ENCODE measurements at places on chromosomes 5 and 9.

DNA sequence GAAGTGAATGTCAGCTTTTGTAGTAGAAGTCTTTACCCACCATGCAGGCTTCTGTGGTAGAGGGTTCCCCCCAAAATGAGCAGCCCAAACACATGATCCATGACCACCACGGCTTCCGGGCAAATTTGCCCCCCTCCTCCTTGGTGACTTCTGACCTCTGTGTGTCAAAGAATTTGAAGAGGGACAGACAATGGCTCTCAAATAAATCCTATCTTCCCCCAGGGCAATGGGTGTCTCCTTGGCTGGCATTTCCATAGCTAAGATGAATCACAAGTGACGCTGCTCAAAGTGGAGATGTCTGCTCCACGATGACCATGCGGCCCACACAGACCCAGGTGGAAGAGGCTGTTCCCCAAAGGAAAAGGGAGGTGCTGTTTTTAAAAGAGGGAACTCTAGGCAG, 30.2 kb upstream of the BOD1 start:
- no peak for DNase-seq

- no peak for DNase-seq
These were observed 44.7 kb upstream of the ZNF608 start for GRCh38 chr5:124790895-124791732.

DNA sequence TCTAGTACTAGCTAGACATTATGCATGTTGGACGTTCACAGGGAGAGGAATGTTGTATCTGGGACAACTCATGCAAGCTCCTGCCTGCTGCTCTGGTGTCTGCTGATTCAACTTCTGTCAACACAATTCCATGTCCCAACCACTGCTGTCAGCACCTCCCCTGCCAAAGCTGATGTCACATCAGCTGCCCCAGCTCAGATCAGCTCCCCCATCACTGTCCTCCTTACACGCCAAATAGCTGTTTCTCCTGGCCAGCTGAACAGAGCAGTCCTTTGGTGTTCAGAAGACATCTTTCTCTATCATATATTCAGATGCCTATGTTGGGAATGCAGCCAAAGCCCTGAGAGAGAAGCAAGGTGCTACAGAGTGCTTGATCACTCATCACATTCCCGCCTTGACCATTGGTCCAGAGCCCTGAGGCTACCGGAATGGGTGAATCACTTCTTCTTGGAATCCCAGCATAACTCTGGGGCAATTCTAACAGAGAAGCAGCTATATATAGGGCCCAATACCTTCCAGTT, 223.3 kb downstream of the SEC61B start:
- no peak for DNase-seq

DNA sequence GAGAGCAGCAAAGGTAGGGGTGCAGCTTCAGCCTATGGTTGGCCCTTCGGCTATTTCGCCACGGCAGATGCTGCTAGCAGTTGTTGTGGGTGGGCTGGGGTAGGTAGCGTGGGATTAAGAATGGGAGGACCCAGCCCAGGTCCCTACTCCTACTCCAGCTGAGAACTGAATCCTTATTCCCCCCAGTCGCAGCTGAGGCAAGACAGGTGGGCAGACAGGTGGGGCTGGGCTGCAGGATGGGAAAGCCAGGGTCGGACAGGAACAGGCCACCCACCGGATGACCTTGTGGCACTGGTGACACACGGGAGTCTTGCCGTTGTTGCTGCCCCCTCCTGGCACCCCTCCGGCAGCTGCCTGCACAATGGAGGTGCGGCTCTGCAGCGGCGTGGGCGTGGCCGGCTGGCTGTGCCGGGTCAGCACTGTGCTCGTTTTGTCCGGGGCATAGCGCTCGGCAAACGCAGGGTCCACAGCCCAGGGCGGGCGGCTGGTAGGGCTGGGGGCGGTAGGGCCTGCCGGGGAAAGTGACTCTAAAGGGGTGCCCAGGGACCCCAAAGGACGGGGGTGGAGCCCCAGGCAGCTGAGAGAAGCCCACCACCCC, 8.2 kb downstream of the PDLIM7 start:
- no peak for DNase-seq

DNA sequence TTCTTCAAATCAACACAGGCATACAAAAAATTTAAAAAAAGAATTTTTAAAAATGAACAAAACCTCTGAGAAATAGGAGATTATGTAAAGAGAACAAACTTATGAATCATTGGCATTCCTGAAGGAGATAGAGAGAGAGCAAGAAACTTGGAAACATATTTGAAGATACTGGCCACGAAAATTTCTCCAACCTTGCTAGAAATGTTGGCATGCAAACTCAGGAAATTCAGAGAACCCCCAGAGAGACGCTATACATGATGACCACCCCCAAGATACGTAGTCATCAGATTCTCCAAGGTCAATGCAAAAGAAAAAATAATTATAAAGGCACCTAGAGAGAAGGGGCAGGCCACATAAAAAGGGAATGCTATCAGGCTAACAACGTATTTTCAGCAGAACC, 472.5 kb downstream of the MTRR start:
- DNase-seq: no peak

DNA sequence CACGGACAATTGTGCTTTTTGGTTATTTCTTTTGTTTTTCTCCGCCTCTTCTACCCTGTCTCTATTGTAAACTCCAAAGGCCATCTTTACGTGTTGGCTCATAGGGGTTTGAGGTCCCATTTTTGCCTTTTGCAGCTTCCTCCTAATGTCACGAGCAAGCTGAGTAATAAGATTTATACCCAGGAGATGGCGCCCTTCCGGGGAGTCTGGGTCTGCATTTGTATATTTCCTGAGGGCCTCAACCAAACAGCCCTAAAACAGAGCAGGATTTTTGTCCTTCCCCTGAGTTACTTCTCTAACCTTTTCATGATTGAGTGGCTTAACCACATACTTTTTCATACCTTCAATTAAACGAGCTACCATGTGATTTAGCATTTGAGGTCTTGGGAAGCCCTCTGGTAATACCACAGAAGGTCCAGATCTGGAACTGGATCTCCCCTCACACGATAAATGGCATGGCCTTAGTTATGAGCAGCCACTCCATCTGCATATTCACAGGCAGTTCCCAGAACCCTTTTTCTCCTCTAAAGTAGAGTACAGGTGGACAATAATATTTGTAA, 11.2 kb upstream of the CFAP95 start:
- no peak for DNase-seq

- DNase-seq: no peak
These were observed 13.6 kb downstream of the ARHGAP26 start for GRCh38 chr5:142783601-142784341.

DNA sequence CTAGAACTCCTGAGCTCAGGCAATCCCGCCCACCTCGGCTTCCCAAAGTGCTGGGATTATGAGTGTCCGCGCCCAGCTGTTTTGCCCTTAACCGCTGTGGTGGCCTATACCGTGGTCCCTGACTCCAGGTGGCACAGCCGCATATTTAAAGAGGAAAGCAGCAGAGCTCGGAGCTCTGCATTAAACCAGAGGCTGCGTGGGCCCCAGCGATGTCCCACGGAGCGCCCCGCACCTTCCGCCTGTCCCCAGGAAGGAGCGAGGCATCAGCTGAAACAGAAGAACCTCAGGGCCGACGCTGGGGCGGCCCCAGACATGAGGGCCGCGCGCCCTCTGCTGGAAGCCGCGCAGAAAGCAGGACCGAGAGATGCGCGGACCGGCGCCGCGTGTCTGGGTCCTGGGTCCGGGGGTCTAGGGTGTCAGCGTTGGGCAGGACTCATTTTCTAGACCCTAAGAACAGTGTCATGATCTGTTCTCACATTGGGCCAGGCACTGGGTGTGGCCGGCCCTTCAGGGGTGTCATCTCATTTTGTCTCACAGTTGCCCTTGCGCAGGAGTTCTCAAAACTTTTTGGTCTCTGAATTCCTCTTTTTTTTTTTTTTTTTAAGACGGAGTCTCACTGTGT, 37.7 kb downstream of the LAMC3 start:
- peak; percentile 12 for DNase-seq

GRCh38 chr9:132489536-132489935, 79.5 kb downstream of the CFAP77 start:
- no peak for DNase-seq

GRCh38 chr9:12162181-12162815, 530.9 kb upstream of the TYRP1 start:
- no peak for DNase-seq

- no peak for DNase-seq
These were observed 1.8 kb downstream of the LHX6 start for GRCh38 chr9:122226758-122227574.

DNA sequence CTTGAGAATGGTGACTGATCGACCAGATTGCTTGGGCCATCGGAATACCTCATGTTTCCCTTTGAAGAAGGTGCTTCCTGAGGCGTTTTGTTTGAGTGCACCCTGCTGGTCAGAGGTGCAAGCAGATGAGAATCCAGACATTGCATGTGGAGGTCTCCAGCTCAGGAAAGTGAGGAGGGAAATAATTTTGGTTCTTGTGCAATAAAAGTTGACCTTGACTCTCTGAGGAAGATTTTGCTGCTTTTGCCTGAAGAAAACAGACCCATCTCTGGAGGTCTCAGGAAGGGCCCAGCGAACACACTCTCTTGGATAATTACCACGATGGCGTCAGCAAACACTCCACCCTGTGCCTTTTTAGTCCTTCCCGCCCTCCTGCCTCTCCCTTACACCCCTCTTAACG, 69.7 kb downstream of the GRAMD2B start:
- no peak for DNase-seq

- DNase-seq: no peak
These were observed 183.3 kb upstream of the PUM3 start for GRCh38 chr9:3027210-3027609.

DNA sequence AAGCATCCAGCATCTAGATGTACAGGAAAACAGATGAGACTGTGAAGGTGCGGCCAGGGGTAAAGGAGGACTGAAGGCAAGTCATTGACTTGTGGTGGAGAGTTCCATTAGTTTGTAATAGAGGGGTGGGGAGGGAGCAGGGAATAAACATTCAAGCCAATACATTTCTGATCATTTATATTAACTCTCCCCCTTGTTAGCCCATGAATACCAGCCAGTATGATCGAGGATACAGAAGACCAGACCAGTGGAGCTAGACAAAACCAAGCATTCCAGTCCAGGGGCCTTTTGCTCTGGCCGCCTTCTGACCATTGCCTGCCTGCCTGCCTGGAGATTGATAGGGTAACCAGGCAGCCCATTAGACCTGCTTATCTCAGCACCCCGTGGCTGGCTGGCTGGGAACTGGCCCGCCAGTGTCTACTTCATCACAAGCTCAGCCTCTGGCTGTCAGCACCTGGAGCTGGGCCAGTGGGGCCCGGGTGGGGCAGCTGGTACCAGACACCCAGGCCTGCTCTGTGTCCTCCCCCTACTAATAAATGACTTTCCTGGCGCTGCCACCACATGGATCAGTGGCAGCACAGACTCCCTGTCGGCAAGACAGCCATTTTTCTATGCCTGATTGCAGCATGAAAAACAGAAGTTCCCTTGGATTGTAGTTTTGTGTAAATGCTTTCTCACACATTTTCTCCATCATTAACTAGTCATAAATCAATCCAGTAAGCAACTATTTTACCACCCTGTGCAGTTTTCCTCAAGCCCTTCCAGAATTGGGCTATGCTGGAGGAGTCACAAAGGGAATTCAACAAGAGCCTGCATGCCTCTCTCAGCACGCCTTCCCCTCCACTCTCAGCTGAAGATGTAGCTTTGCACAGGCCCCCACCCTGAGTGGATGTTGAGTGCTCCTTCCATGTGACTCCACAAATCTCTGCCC, 181.3 kb downstream of the SNCAIP start:
- no peak for DNase-seq

DNA sequence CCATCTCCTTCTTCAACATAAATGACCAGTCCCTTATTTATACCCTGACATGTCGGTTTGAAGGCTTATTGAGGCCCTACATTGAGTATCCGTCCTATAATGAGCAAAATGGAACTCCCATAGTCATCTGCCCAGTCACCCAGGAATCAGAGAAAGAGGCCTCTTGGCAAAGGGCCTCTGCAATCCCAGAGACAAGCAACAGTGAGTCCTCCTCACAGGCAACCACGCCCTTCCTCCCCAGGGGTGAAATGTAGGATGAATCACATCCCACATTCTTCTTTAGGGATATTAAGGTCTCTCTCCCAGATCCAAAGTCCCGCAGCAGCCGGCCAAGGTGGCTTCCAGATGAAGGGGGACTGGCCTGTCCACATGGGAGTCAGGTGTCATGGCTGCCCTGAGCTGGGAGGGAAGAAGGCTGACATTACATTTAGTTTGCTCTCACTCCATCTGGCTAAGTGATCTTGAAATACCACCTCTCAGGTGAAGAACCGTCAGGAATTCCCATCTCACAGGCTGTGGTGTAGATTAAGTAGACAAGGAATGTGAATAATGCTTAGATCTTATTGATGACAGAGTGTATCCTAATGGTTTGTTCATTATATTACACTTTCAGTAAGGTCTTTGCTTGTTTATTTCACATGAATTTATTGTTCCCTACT, 38.2 kb upstream of the BTNL3 start:
- no peak for DNase-seq

- DNase-seq: no peak
These were observed 393.0 kb downstream of the NTRK2 start for GRCh38 chr9:85062385-85063022.

GRCh38 chr5:38258042-38258318, 379 bp upstream of the EGFLAM start:
- DNase-seq: no peak

DNA sequence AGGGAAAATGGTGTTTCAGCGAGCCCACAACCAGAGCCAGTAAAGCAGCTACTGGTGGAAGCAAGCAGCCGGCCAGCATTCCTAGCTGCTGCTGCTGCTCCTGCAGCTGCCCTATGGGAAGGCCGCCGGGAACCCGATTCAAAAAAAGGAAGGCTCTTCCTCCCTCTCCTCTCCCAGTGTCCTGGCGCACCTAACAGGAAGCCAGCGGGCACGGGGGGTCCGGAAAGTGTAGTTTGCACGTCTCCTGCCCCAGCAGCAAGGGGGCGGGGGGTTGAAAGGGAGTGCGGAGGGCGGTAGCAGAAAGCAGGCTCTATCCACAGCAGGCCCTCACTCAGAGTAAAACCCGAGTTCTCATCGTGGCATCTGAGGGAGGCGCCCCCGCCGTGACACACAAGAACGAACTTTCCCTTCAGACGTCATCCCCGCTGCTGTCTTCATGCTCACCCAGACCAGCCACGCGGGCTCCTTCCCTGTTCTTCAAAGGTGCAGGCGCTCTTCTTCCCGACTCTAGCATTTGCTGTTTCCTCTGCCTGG, 16.5 kb downstream of the GRXCR2 start:
- no peak for DNase-seq

DNA sequence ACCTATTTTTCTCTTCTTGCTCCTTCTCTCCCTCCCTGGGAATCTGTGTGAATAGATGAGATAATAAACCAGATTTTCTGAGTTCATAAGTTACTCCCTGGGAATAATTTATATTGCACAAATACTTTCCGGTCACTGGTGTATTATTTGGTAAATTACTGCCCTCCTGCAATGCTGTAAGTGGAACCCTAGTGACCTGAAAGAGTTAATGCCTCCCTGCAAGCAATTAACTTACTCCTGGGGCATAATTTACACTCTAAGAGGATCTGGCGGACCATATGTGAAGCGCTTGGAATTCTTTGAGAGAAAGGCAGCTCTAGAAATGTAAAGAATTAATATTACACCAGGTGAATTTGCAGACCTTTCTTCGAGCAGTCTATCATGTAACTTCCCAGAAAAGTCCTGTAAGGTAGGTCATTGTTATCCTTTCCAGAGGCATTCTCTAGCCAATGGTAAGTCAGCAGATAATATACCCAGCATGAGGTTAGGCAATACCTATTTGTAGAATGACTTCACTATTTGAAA, 7.0 kb upstream of the GDNF start:
- no peak for DNase-seq
